ENCODE measurements at places on chromosomes 3 and 15.

DNA sequence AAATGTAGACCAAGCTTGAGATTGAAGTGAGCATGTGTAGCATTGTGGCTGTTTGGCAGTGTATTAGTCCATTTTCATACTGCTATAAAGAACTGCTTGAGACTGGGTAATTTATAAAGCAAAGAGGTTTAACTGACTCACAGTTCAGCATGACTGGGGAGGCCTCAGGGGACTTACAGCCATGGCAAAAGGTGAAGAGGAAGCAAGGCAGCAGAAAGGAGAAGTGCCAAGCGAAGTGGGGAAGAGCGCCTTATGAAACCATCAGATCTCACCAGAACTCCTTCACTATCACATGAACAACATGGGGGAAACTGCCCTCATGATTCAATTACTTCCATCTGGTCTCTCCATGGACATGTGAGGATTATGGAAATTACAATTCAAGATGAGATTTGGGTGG, 8.6 kb upstream of the CERS3 start:
- DNase-seq, result no peak

- DNase-seq, result no peak
These were observed 272.4 kb downstream of the FOXP1 start for GRCh38 chr3:71310980-71311660.

GRCh38 chr15:84022516-84022915, 213.1 kb upstream of the GOLGA6L4 start:
- no peak for DNase-seq

DNA sequence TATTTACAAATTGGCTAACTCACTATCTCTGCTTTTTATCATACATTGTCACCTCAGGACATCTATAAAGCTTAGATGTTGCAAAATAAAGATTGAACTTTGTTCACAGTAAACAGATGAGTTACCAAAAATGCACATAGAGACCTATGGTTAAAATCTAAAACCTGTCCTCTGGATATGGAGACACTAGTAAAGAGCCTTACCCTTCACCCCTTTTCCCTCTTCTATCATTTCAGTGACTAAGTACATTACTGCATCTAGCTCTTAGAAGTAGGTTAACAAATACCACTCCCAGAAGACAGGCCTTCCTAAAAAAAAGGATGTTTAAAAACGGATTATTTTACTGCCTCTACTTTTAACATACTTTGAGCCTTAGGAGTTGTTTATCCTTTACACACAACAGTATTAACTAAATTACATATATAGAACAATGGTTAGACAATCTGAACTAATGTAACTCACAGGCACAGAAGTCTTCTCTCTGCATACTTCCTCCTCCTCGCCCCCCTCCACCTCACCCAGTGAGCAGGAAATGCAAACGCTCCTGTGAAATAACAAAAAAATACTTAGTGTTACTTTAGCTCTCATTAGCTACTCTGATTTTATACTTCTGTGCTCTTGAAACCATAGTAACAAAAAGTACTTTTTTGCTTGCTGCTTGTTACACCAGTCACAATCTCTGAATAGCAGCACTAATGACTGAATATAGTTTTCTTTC, 23.3 kb downstream of the IREB2 start:
- DNase-seq, result no peak

- DNase-seq, result peak; percentile 98
These were observed 326.1 kb downstream of the SATB1 start for GRCh38 chr3:18098960-18099587.

DNA sequence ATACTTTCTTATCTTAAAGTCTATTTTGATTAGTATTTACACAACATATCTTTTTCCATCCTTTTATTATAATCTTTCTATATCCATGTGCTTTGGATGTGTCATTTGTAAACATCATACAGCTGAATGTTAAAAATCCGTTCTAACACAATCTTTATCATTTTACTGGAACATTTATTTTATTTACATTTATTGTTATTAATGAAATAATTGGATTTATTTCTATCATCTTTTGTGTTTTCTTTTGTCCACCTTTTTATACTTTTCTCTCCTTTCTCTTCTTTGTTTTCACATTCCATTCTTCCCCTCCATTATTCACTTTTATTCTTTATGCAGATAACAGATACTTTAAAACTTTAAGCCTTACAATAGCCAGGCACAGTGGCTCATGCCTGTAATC, 34.7 kb upstream of the CTDSPL start:
- DNase-seq, result no peak

DNA sequence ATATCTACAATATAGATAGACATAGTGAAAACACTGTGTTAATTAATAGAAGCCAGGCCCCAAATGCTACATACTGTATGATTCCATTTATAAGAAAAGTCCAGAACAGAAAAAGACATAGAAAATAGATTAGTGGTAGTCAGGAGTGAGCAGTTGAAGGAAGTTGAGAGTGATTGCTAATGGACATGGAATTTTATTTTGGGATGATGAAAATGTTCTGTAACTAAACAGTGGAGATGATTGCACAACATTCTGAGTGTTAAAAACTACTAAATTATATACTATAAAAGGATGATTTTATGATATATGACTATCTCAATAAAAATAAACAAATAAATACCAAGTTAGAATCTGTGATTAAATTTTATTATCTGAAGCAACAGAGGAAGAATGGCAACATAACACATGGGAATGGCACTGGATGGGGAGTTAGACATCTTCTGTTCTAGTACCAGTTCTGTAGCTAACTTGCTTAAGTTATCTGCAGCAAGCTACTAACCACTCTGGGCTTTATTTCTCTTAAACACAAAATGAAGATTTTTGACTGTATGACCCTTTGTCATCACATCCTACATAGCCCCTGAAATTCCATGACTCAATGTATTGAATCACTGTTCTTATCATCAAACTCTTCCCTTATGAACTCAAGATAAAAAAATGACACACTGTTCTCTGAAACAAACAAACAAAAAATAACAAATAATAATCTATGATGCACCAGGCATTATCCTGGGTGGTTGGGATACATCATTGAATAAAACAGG, 612.7 kb downstream of the TBL1XR1 start:
- peak; percentile 47 for DNase-seq
